ENCODE measurements at places on chromosomes 4 and X.

DNA sequence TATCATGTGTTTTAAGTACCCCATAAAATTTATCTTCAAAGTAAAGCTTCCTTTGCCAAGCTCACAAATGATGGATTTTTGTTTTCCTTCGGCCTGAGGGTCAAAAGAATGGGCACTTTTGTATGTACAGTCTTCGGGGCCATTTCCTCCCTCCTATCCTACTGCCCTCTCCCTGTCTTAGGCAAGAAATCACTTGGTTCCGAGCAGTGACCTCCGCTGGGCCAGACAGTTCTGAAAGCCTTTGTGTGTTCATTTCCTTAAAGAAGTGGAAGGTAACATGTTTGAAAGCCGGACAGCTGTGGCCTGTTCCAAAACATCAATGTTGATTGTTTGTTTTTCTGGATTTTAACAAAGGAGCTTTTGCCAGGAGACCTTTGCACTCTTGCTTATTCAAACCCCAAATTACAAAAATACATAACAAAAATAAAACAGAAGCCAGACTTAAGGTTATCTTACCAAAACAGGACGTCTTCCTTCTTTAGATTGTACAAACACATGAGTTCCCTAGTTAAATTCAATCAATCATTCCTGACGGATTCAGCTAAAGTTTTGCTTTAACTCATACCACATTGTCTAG, 110.6 kb upstream of the LIMCH1 start:
- DNase-seq = no peak

- DNase-seq = no peak
Measured at GRCh38 chr4:108611365-108611764, 9.0 kb upstream of the RPL34 start.

GRCh38 chrX:132393485-132393884, 95.4 kb downstream of the MBNL3 start:
- DNase-seq = no peak

GRCh38 chr4:120352739-120353138, 286.1 kb upstream of the MAD2L1 start:
- no peak for DNase-seq

- DNase-seq = no peak
Measured at GRCh38 chr4:141810712-141811375, 174.5 kb downstream of the IL15 start.

Measured in GM12891 (cell line).